ENCODE measurements at places on chromosomes 3 and 15.

- no peak for DNase-seq
These were observed 60.3 kb downstream of the TGFBR2 start for GRCh38 chr3:30666572-30667279.

GRCh38 chr3:44120721-44121582 lies 120.7 kb upstream of the TOPAZ1 start:
- DNase-seq: no peak

- DNase-seq: no peak
These were observed 9.7 kb upstream of the NMNAT3 start for GRCh38 chr3:139687431-139687830.

GRCh38 chr3:104745313-104745712 lies 621.4 kb upstream of the ALCAM start:
- no peak for DNase-seq

GRCh38 chr3:72427624-72428023 lies 420.6 kb downstream of the SHQ1 start:
- no peak for DNase-seq

- DNase-seq: no peak
These were observed 54.5 kb downstream of the ATR start for GRCh38 chr3:142523921-142524566.
